ENCODE measurements at places on chromosomes 5 and 9.

DNA sequence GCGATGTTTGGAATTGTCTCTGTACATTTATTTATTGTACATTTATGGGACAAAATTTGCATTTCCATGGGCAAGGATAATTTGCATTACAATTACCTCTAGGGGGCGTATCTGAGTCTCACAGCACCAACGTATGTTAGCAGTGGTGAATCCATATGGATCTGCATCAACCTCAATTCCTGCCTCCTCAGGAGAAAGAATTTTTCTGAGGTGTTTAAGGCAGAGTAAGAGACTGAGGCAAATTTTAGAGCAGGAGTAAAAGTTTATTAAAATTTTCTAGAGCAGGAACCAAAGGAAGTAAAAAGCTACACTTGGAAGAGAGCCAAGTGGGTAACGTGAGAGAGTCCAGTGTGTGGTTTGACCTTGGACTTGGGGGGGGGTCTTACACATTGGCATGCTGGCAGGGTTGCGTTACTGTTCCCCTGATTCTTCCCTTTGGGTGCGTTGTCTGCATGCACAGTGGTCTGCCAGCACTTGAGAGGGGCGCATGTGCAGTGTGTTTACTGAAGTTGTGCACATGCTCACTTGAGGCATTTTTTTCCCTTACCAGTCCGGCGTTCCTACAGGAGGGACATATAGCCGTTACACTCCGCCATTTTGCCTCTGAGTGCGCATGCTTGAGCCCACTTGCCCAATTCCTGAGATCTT lies 21.0 kb upstream of the RAB14 start:
- DNase-seq = no peak

- DNase-seq = no peak
Measured at GRCh38 chr9:93089481-93089991, 6.5 kb upstream of the CARD19 start.

DNA sequence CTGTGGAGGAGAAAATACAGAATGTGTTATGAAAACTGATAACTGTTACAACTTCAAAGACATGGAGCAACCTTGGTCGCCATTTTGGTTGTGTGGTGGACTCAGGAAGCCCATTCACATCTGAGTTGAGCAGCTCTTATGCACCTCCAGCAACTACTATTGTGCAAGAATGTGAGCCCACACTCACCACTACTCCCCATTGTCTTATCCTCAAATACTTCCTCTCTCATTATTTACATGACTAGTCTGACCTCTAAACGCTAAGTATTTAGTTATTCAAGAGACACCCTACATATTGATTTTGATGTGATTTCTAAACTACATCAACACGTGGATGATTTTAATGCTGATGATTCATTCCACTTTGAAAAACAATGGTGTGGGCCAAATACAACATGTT lies 516.6 kb upstream of the CLINT1 start:
- no peak for DNase-seq

DNA sequence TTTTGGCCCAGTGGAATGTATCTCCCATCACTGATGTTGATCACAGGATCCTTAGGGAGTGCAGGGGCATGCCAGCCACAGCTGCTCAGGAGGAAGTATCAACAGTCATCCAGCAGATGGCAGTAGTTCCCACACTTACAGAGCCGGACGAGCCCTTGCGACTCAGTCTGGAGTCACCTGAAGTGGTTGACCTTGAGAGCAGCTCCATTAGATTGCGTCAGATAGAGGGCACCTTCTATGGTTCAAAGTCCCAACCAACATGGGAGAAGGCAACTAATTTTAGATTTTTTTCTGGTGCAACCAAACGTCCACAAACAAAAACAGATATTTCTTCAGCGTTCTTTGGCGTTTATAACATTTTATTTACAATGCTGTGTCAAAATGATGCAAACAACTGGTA lies 124.5 kb downstream of the EGFLAM start:
- peak; percentile 59 for DNase-seq

GRCh38 chr9:108182950-108183381 lies 672.8 kb downstream of the ACTL7B start:
- DNase-seq = no peak

- no peak for DNase-seq
Measured at GRCh38 chr5:60540856-60541805, 158.8 kb downstream of the DEPDC1B start.

DNA sequence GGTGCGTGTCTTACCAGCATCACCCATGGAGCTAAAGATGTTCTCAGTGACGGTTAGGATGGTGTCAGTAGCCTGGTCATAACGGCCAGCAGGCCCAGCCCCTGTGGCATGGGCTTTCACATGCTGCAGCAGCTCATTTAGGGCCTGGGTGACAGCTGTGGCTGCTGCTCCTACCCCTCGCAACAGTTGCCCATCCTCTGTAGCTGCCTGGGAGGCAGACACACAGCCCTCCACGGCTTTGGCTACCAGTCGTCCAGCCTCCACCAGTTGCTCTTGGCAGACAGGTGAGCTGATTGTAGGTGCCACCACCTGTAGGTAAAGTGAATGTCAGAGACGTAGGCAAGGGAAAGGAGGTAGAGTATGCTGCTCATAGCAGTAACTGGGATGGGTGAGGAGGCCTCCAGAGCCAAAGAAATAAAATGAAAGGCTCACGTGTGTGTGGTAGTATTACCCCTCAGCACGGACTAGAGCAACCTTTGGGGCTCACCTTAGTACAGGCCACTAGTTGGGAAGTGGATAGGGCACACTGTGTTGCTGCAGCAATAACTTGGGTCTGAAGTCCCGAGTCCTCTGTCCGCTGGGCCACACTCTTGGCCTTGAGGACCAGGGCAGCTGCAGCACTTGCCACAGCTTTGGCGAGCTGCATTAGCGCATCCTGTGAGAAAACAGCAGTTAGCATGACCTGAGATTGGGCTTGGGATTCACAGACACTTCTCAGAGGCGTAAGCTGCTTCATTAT lies 14.7 kb downstream of the TLN1 start:
- no peak for DNase-seq

DNA sequence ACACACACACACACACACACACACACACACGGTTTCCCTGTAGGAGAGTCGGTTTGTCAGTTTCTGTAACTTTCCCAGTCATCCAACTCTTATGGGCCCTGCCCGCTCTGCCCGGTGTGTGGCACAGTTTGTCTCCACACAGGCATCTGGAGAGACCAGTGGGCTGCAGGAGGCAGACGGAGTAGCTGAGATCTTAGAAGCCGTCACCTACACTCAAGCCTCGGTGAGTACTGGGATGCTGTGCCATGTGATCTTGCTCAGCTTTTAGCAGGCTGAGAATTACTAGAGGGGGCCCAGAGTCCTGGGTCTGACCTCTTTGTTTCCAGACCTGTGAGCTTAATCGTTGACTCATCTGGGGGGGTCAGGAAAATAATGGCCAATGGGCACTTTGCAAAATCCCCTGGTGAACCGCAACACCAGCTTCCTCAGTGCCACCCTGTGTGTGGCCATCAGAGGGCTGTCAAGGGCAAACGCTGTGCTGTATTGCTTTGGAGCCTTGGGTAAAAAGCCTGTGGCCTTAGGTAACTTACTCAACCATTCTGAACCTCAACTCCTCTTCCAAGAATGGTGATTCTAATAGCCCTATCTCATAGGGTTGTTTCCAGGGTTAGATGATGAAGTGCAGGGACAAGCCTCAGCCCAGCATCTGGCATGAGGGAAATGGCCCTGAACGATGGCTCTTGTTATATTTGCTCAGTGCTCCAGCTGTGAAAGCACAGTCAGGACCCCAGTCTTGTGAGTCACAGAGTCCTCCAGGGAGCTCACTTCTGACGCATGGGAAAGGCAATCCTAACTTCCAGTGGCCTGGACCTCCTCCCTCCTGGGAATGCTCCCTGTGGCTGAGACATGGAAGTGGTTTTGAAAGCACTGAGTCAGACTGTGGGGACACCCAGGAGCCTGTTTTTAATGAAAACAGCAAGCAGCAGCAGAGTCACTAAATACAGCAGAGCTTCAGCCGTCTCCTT lies 45.6 kb downstream of the COL15A1 start:
- DNase-seq = no peak

- no peak for DNase-seq
Measured at GRCh38 chr9:83432104-83432627, 106.0 kb downstream of the FRMD3 start.

- no peak for DNase-seq
Measured at GRCh38 chr5:170218726-170219125, 14.1 kb upstream of the C5orf58 start.

GRCh38 chr5:543351-543750 lies 19.1 kb upstream of the SLC9A3 start:
- DNase-seq = no peak

GRCh38 chr9:84694248-84694647 lies 24.7 kb downstream of the NTRK2 start:
- no peak for DNase-seq

DNA sequence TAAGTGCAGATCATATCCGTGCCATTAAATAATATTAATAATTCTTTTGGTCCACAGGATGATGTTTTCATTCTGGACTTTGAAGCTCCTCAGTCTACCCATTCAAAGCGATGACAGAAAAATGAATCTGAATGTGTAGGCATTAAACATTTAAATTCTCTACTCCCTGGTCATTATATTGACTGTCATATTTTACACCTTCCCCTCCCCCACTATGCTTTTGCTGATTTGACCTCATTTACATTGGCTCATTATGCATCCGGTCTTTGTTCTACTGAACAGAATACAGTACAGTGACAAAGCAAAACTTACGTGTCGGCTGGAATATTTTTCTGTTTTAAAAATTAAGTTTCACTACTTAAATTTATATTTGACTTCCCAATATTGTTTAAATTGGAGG lies 289.7 kb upstream of the TMEM161B start:
- no peak for DNase-seq

DNA sequence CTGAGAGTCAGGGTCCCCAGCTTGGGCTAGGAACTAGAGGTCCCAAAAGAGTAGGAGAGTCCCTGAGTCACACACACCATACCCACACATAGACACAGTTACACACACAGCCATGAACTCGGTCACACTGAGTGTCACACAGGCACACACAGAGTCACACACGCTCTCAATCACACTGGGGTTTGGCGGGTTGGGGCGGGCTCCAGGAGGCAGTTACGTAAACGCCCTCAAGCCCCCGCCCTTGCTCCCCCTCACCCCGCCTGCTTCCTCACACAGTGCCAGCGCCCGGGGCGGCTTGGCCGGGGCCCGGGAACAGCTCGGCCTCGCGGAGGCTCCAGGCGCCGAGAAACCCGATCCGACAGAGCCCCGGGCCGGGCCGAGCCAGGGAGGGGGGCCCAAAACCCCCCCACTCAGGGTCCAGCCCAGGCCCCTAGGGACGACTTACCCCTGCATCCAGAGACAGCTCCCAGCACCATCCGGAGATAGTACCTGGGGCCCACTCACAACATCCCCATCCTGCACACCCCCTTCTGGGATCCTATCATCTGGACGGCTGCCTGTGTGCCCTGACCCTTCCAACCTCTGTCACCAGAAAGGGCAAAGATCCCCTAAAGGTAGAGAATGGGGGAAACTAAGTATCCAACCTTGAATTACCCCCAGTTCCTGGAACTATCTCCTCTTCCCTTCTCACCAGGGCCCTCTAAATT lies 3.5 kb upstream of the CNTFR start:
- no peak for DNase-seq

DNA sequence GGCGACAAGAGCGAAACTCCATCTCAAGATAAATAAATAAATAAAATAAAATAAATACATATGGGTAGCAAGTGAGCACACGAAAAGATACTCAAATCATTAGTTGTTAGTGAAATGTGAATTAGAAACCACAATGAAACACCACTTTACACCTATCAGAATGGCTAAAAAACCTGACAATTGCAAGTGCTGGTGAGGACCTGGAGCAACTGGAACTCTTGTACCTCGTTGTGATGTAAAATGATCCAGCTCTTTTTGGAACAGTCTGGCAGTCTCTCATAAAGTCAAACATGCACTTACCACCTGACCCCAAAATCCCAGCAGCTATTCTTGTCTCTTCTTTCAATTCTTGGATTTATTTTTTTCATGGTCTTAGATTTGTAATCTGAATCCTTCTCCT lies 69.2 kb upstream of the FBXW11 start:
- DNase-seq = no peak

GRCh38 chr5:864492-865167 lies 13.8 kb upstream of the ZDHHC11 start:
- no peak for DNase-seq

- DNase-seq = no peak
Measured at GRCh38 chr9:128987805-128988204, 40.3 kb downstream of the NUP188 start.

- DNase-seq = no peak
Measured at GRCh38 chr9:121797081-121797480, 145.6 kb downstream of the DAB2IP start.

DNA sequence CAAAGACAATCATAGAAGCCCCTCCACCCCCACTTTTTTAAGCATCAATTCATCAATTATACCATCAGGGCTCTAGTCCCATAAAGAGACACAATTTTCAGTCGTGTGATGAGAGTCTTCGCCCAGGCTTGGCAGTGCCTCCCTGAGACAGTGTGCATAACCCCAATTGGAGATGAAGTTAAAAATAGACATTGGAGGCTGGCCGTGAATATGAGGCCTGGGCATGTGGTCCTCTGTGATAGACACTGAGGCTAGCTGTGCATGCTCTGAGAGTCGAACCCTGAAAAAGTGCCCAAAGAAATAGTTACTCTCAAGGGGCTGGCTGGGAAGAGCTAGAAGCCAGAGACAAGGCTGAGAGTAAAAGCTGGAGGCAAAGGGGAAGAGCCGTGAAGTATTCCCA lies 248.6 kb upstream of the NR4A3 start:
- DNase-seq = no peak

GRCh38 chr5:170625221-170626165 lies 121.7 kb downstream of the KCNIP1 start:
- no peak for DNase-seq

DNA sequence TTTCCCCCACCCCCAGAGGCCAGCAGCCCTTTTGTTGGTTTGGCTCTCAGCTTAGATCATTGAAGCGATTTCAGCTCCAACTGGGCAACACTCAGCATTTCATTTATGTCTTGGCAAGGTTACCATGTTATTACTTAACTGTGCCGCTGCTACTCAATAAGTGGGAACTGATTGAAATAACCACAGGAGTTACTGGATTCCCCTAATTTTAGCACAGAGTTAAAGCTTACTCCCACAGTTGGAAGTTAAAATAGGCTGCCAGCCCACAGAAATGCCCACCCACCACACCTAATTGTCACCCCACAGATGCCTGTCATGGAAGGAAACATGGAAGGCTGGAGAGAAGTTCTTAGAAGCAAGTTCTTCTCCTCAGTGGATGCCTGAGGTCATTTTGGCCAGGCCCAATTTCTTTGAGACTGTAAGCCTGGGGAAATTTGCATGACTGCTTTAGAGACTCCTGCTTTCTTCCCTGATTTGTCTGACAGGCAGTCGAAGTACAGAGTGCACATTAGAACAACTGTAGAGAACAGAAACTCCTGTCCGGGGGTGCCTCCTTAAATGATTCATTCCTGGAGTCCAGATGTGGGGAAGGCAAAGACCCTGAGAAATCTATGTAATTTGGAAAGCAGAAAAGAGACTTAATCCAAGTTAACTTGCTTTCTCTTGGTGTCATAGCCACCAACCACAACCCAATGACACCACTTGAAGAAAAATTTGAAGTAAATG lies 370.0 kb downstream of the ZSWIM6 start:
- no peak for DNase-seq

DNA sequence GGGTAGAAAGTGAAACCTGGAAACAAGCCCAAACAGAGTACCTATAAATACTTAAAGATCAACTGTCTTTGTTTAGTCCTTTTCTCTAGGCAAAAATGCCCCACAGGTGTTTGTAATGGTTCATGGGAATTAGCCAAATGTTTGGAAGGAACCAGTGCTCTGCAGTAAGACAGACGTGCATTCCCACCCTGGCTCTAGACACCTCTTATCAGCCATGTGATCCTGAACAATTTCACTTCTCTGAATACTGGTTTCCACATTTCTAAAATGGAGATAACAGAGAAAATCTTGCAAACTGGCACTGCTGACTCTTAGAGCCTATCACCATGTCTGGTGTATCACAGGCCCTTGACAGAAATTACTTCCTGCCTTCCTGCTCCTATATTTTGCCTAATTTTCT lies 30.0 kb downstream of the GLIS3 start:
- DNase-seq = no peak
